ENCODE measurements at places on chromosomes 12 and 14. TPM values are rescaled to one million over a fixed set of nuclear protein-coding genes. Genes with fewer than 3 reads are reported as not detected.

The AGAP2 gene
- polyA plus RNA-seq = 7.7 TPM

The ETFBKMT gene
- polyA plus RNA-seq = 1.8 TPM

The SOAT2 gene
- polyA plus RNA-seq = not detected

The DENND5B gene
- not detected for polyA plus RNA-seq

The ORAI1 gene
- 142 TPM for polyA plus RNA-seq

The C14orf132 gene
- 0.41 TPM for polyA plus RNA-seq

The CRIP1 gene
- polyA plus RNA-seq = 2,243 TPM

The CAPZA3 gene
- polyA plus RNA-seq = not detected

The PPP1R36 gene
- not detected for polyA plus RNA-seq

The GPRC5D gene
- 1.3 TPM for polyA plus RNA-seq

Data from CD4-positive, CD25-positive, alpha-beta regulatory T cell (primary cell).